Omental fat pad (tissue), 4 donors: ENCODE measurements at places on chromosomes 5 and 9.

GRCh38 chr9:101487443-101487840, 46.2 kb upstream of the RNF20 start:
- no peak for DNase-seq

- DNase-seq = no peak
Measured at GRCh38 chr5:123559434-123559775, 47.4 kb downstream of the CSNK1G3 start.

GRCh38 chr5:163880302-163880701, 374.9 kb downstream of the MAT2B start:
- no peak for DNase-seq

DNA sequence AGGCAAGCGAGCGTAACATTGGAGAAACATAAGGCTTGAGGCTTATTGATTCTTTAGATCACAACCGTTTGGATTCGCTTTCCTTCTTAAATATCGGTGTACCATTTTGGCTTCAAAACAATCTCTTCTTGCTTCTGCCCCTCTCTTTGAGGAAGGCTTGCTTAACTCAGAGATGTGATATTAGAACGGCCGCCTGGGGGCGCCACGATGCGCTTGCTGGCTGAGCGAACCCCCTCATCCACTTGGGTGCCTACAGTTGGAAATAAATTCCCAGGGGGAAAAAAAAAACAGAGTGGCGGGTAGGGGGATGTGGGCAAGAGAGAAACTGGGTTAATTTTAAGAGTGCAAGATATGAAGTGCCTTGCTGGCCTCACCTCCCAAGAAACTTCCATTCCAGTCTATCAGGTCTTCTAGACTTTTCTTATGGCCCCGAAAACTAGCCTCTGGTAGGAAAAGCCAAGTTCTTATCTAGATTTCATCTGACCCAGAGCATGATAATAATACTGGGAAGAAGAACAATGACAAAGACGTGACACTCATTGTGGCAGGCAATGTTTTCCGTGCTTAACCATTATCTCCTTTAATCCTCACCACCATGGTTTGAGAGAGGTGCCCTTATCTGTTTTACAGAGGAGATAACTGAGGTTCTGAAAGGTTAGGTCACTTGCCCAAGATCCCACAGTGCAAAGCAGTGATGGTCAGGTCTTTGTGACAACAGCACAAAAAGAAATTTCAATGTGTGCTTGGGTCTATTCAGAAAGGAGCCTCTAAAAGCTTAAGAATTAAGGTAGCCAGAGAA, 115.8 kb downstream of the DPYSL3 start:
- DNase-seq = no peak

- no peak for DNase-seq
Measured at GRCh38 chr5:180850434-180851078, 10.5 kb downstream of the ZFP62 start.

- no peak for DNase-seq
Measured at GRCh38 chr5:87827539-87827938, 414.8 kb upstream of the CCNH start.

DNA sequence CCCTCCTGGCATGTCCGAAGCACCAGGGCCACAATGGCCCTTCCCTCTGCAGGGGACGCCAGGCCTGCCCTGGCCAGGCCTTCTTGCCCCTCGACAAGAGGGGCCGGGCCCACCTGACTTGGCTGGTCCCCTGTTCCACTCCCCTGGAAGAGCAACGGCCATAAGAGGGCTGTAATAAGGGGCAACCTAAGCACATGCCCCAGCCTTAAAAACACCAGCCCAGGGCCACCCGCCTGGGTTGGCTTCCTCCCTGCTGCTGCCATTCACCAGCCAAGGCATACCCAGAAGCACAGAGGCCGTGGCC, 8.5 kb downstream of the GFPT2 start:
- DNase-seq = no peak

DNA sequence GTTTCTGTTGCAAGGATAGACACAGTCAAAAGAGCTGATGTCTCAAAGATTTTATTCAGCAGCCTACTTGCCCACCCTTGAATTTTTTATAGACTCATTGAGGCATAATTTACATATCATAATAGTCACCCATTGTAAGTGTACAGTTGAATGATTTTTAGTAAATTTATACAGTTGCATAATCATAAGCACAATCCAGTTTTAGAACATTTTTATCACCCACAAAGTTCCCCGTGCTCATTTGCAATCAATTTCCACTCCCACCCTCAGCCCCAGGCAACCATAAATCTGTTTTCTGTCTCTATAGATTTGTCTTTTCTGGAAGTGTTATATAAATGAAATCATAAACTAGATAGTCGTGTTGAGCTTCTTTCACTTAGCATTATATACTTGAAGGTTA, 517.7 kb downstream of the TLE1 start:
- no peak for DNase-seq

DNA sequence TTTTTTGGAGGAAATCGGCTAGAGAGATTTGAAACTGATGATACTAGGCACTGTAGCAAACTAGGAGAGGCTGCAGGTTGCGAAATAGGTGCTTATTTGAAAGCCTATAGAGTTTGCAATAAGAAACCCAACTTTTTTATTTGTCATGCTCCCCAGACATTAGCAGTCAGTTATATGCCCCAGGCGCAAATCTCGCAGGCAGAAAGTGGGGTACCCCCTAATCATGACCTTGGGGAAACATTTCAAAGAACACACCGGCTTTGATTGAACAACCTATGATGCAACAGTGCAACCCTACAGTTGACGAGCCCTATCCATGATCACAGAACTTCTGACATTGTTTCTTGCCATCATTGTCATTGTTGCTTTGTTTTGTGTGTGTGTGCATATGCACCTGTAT, 510.5 kb downstream of the RAB3C start:
- DNase-seq = no peak

GRCh38 chr5:68297656-68298055, 82.1 kb downstream of the PIK3R1 start:
- no peak for DNase-seq

DNA sequence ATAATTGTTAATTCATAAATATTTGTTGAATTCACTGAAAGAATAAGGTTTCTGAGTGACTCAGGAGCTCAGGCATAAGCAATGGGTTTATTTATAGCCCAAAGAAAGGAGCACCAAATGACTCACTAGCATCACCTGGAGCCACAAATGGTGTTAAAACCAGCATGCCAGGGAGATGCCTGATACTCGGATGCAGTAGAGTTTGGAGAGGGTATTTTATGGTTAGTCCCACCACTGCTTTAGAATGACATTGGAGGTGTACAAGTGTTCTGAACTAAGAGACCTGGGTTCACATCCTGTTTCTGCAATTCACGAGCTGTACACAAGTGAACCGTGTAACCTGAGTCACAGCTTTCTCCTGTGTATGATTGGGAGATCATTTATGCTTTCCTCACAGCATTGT, 25.2 kb downstream of the CCL28 start:
- no peak for DNase-seq

GRCh38 chr9:19631181-19631580, 157.7 kb downstream of the SLC24A2 start:
- DNase-seq = no peak

GRCh38 chr5:126851501-126852011, 74.6 kb downstream of the LMNB1 start:
- DNase-seq = no peak

- DNase-seq = no peak
Measured at GRCh38 chr9:119458068-119458467, 88.8 kb upstream of the BRINP1 start.

DNA sequence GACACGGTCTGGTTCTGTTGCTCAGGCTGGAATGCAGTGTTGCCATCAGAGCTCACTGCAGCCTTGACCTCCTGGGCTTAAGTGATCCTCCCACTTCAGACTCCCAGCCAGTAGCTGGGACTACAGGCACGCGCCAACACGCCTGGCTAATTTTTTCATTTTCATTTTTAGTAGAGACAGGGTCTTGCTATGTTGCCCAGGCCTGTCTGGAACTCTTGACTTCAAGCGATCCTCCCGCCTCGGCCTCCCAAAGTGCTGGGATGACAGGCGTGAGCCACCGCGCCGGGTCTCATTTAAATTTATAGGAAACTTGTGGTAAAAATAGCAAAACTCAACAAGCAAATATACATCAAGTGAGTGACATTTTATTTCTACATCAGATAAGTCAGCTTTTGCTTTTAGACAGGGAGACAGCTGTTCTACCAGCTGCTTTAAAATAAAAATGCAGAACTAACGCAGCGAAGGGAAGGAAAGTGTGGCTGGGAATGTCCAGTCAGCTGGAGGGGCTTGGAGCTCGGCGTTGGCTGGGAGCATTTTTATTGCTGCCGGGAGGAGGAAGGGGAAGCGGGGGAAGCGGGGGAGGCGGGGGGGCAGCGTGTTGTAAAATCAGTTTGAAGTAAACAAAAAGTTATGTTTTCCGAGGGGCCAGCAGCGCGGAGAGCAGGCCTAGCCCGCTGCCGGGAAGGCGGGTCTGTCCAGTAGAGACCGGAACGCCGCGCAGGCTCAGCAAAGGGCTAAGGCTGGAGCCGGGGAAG, 707 bp upstream of the ZFYVE16 start:
- DNase-seq = no peak

GRCh38 chr5:142360607-142361120, 35.8 kb upstream of the SPRY4 start:
- no peak for DNase-seq

- no peak for DNase-seq
Measured at GRCh38 chr5:77046416-77047073, 16.3 kb downstream of the AGGF1 start.

- DNase-seq = no peak
Measured at GRCh38 chr5:148799737-148800527, 26.5 kb upstream of the ADRB2 start.

- DNase-seq = no peak
Measured at GRCh38 chr9:84573083-84573482, 96.4 kb upstream of the NTRK2 start.

- no peak for DNase-seq
Measured at GRCh38 chr9:98925956-98926355, 17.8 kb upstream of the COL15A1 start.

DNA sequence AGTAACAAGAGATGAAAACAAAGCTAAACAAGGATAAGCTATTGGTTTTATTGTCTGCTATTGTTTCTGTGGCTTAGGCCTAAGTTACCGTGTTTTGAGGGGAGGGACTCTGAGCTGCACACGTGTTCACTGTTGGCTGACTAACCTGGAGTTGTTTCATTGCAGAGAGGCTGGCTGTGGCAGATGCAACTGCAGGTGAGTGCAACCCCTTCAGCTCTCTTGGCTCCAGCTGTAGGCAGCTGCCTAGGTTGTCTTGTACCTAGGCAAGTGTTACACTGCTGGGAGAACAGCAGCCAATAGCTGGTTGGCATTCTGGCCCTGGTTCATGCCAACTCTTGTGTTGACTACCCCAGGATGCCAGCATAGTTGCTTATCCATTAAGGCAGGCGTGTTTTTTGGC, 17.6 kb upstream of the MATR3 start:
- no peak for DNase-seq

DNA sequence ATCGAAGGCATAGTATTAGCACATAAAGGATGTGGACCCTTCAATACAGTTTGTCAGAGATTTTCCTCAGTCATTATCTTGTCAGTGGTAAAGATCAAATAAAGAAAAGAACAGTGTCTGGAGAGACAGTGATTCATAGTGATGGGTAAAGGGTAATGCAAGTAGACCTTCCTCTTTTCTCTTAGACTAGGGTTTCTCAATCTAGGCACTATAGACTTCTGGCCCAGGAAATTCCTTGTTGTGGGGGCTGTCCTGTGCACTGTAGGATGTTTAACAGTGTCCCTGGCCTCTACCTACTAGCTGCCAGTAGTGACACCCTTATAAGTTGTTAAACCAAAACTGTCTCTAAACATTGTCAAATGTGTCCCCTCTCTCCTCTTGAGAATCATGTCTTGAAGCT, 6.9 kb downstream of the CAMK4 start:
- DNase-seq = no peak

DNA sequence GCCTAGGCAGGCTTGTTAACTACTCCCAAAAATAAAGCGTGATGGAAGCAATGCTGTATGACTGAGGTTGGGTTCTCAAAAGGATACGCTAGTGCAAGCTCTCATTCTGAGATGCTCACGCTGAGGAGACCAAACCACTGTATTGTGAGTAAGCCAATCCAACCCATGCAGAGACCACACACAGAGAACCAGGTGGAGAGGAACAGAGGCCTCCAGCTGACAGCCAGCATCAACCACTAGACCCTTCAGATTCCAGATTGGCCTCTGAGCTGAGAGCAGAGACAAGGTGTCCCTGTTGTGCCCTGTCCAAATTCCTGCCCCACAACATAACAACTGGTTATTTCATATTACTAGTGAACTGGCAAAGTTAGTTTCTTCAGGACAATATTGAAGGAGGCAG, 4.5 kb downstream of the TSTD2 start:
- no peak for DNase-seq

DNA sequence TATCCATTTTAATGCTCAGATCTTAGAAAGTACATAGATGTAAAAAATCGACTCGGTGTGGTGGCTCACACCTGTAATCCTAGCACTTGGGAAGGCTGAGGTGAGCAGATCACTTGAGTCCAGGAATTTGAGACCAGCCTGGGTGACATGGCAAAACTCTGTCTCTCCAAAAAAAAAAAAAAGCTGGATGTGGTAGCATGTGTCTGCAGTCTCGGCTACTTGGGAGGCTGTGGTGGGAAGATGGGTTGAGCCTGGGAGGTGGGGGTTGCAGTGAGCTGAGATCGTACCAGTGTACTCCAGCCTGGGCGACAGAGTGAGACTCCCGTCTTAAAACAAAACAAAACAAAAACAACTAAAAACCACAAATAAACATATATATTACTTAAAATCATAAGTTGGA, 61.4 kb downstream of the RASA1 start:
- DNase-seq = no peak

- no peak for DNase-seq
Measured at GRCh38 chr5:109080896-109081295, 328.9 kb downstream of the PJA2 start.

DNA sequence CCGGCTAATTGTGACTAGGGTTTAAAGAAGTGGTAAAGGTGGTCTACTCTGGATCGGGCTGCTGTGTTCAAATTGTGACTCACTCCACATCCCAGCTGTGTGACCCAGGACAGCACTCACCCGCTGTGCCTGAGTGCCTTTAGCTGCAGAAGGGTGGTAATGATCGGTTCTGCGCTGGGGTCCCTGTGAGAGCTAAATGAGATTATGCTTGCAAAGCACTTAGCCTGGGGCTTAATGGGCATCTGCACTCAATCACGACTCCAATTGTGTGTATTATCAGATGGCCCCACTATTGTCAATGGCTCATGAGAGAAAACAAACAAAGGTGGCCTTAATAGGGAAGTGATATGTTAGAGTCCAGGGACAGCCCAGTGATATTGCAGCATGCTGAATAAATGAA, 25.1 kb upstream of the TBC1D2 start:
- DNase-seq = no peak

DNA sequence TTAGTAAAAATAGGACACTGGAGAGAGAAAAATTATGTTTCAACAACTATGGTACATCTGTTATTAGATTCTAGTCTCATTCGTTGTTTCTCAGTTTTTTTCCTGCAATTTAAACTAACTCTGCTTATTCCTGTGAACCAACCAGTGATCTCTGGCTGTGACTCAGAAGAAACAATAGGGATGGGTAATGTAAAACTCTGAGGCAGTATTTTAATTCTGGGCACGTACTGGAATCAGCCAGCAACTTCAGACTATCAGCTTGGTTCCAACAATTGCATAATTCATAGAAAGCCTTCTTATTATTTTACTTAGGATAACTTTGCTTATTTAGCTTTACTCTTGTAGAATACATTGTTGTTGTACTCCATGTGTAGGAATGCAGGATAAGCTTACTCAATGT, 28.8 kb downstream of the MLLT3 start:
- no peak for DNase-seq

GRCh38 chr5:51632793-51633192, 249.5 kb downstream of the ISL1 start:
- no peak for DNase-seq
